ENCODE measurements at places on chromosomes 1 and 21.

GRCh38 chr21:15823486-15824150 lies 93.8 kb downstream of the USP25 start:
- no peak for DNase-seq

DNA sequence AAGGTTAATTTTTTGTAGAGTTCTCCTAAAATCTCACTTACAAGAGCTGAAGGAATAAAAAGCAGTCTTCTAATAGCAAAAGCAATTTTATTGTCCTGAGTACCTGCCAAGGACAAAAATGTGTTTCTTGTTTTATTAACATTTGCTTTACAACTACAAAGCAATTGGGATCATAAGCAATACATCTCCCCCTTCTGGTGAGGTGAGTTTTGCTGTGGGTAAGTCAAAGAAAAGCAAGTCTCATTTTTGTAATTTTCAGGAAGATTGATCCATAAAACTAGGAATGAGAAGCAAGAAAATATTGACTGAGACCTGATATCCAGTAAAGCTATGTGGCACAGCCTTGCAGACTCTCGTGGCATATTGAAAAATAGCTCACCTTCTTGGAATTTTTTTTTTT lies 2162.7 kb downstream of the NCAM2 start:
- no peak for DNase-seq

GRCh38 chr1:228147768-228148167 lies 2.0 kb upstream of the GJC2 start:
- DNase-seq: no peak

GRCh38 chr1:163664671-163665335 lies 343.0 kb downstream of the NUF2 start:
- no peak for DNase-seq

GRCh38 chr1:203103216-203103615 lies 17.4 kb upstream of the MYOG start:
- no peak for DNase-seq
